ENCODE measurements at places on chromosomes 7 and 10. TPM values are rescaled to one million over a fixed set of nuclear protein-coding genes. Genes with fewer than 3 reads are reported as not detected.

Gene AUTS2
- total RNA-seq = 10.5 TPM

DNA sequence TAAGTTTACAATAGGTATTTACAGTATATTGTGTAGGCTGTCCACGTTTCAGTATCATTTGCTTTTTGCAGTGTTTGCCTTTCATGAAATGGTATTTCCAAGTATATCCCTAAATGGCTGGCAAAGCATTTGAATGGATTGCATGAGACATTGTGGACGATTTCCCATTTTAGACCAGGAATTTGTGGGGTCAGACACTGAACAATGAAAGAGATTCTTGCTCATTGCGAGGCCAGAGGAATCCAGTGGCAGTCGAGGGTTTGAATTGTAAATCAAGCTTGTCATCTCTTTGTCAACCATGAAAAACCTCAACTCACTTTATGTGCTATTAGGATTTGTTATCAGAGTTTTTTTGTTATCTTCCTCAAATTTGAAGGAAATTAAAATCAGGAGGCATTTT is 70.8 kb downstream of the CREB5 start:
- peaks cover 23% of the 10 kb centered on the region for H3K4me1 ChIP-seq
- H3K4me3 ChIP-seq = no peak overlapping the region
- no peaks in the 10 kb centered on the region for H3K36me3 ChIP-seq
- H3K27ac ChIP-seq = no peak overlapping the region
- DNase-seq = no peak

Gene CHST3
- 18.0 TPM for total RNA-seq

DNA sequence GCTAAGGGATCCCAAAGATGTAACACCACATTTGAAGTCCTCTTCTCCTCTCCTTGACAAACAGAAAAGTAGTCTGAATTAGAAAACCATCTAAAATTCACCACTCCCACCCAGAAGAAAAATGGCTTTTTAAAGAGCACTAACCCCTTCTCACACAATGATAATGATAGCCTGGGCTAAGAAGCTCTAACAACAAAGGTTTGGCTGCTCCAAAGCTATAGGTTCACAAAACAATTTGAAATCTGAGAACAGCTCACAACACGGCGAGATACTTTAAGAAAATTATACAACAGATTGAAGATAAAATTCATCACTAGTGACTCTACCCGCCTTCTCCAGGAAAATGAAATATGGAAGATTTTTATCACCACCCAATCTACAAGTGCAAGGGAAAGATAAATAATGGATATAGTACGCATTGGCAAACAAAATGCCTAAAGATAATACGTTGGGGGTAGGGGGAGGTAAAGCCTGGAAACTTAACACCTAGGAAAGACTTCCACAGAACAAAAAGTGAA is 7.4 kb downstream of the ITGB1 start:
- peak overlapping the region; percentile 15 for H3K27ac ChIP-seq
- H3K4me3 ChIP-seq = no peak overlapping the region
- DNase-seq = no peak
- no peaks in the 10 kb centered on the region for H3K27me3 ChIP-seq
- peaks cover 98% of the 10 kb centered on the region for H3K4me1 ChIP-seq

DNA sequence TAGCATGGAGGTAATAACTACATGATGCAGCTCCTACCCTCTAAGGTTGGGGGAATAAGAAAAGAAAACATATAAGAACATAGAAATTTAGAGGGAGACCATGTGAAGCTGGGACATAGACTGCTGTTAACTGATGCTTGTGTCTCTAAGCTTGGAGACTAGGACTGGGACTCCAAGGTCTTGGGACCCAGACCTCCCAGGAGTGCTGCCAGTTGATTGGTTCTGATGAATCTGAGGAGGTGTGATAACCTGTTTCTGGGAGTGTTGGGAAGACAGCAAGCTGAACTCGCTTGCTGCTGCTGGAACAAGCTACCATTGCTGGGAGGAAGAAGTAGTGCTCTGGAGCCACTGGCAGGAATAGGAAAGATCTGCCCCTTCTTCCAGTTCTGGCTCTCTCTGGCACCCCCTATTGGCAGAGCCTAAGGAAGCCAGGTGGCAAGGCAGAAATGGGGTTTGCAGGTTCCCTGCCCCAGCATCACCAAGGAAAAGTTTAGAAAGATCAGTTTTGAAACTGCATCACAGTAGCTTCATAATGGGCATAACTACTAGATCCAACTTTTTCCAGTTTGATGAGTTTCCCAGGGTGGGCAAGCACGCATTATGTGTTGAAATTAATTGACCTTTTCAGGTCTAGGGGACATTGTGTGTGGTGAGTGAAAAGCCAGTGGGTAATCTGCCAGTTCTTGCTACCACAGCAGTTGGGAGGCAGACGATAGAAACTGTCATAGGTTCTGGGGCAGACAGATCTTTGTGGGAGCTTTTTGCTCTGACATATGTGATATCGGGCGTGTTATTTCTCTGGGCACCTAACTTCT is 140.7 kb downstream of the SND1 start:
- peaks cover 23% of the 10 kb centered on the region for H3K4me1 ChIP-seq
- H3K27ac ChIP-seq = no peak overlapping the region
- H3K4me3 ChIP-seq = no peak overlapping the region
- H3K27me3 ChIP-seq = no peaks in the 10 kb centered on the region
- no peak for DNase-seq

Gene CNNM1
- 0.19 TPM for total RNA-seq

- H3K4me1 ChIP-seq = peaks cover 9% of the 10 kb centered on the region
- no peak overlapping the region for H3K4me3 ChIP-seq
- H3K27me3 ChIP-seq = no peaks in the 10 kb centered on the region
- no peak overlapping the region for H3K27ac ChIP-seq
Measured at GRCh38 chr7:115054478-115055065, 132.7 kb downstream of the MDFIC start.

Gene CTAGE8
- total RNA-seq = 0.08 TPM

DNA sequence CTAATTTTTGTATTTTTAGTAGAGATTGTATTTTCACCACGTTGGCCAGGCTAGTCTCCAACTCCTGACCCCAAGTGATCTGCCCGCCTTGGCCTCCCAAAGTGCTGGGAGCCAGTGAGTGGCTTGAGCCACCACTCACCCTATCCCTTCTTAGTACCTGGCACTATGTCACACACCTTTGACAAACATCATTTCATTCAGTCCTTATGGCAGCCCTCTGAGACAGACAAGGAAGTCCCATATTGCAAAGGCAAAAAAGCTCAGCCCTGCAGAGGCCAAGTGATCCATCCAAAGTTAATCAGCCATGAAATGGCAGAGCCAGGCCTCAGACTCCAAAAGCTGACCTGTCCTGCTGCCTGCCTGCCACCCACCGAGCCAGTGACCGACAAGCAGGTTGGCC is 39.9 kb upstream of the ECHDC3 start:
- no peak overlapping the region for H3K4me3 ChIP-seq
- H3K27ac ChIP-seq = no peak overlapping the region
- H3K4me1 ChIP-seq = no peaks in the 10 kb centered on the region

DNA sequence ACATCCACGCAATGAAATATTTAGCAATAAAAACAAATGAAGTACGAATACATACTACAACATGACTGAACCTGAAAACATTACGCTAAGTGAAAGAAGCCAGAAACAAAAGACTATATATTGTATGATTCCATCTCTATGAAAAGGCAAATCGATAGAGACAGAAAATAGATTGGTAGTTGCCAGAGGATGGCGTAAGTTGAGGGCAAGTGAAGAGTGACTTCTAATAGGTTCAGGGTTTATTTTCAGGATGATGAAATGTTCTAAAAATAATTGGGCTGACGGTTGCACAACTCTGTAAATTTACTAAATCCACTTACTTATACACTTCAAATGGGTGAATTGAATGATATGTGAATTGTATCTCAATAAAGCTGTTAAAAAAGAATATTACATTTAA is 39.5 kb upstream of the TECTB start:
- H3K36me3 ChIP-seq = no peaks in the 10 kb centered on the region
- no peak overlapping the region for H3K27ac ChIP-seq
- no peak overlapping the region for H3K4me3 ChIP-seq
- peaks cover 6% of the 10 kb centered on the region for H3K27me3 ChIP-seq
- H3K4me1 ChIP-seq = no peaks in the 10 kb centered on the region
- no peak for DNase-seq

Gene MYH16
- not detected for total RNA-seq

Gene OR6V1
- total RNA-seq = not detected

DNA sequence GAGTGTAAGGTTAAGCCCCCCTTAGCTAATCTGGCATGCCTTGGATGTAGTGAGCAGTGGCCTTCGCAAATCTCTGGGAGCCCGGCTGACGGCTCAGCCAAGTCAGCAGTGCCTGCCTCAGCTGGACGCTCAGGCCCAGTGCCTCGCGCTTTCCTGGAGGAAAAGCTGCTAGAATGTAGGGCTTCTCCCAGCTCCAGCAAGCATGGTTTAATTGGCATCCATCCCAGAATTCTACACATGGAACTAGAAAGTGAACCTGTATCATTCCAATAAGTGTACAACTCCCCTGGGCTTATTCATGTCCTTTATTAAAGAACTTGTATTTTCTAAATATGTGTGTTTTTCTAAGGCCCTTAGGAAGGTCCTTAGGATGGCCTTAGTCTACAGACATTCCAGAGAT is 287.8 kb upstream of the SHH start:
- H3K4me3 ChIP-seq = no peak overlapping the region
- no peak overlapping the region for H3K27ac ChIP-seq
- DNase-seq = no peak
- H3K27me3 ChIP-seq = peaks cover 55% of the 10 kb centered on the region

GRCh38 chr10:133528296-133528844 is 1.2 kb downstream of the CYP2E1 start:
- H3K36me3 ChIP-seq = no peaks in the 10 kb centered on the region
- H3K4me1 ChIP-seq = peaks cover 26% of the 10 kb centered on the region
- H3K4me3 ChIP-seq = peak overlapping the region; percentile 58
- H3K27me3 ChIP-seq = peaks cover 78% of the 10 kb centered on the region
- DNase-seq = no peak
- no peak overlapping the region for H3K27ac ChIP-seq

- H3K27ac ChIP-seq = peak overlapping the region; percentile 65
- H3K4me3 ChIP-seq = no peak overlapping the region
- peaks cover 87% of the 10 kb centered on the region for H3K4me1 ChIP-seq
Measured at GRCh38 chr10:44949127-44949802, 10.3 kb upstream of the RASSF4 start.

Gene POU6F2
- 0.44 TPM for total RNA-seq

DNA sequence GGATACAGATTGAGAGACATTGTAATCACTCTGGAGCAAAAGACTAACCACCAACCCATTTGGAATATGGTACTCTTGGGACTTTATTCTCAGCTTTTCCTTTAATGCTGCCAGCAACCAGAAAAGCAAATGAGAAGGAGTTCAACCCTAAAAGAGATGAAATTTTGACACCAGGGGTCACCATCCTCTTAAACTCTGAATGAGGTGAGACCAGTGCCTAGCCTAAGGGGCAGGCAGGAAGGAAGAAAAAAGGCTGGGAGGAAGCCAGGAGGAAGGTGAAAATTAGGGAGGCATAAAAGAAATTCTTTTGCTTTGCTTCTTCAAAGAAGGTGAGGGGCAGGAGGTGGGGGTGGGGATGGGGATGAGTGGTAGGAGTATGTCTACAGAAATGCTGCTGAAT is 135.8 kb downstream of the JAZF1 start:
- no peak for DNase-seq
- H3K4me1 ChIP-seq = no peaks in the 10 kb centered on the region
- H3K36me3 ChIP-seq = no peaks in the 10 kb centered on the region
- no peak overlapping the region for H3K4me3 ChIP-seq
- no peaks in the 10 kb centered on the region for H3K27me3 ChIP-seq

Gene ZNF853
- total RNA-seq = 15.0 TPM

GRCh38 chr10:62894156-62894555 is 78.0 kb upstream of the EGR2 start:
- H3K27ac ChIP-seq = no peak overlapping the region
- no peaks in the 10 kb centered on the region for H3K4me1 ChIP-seq
- no peak for DNase-seq
- no peak overlapping the region for H3K4me3 ChIP-seq
- H3K27me3 ChIP-seq = peaks cover 76% of the 10 kb centered on the region
- no peaks in the 10 kb centered on the region for H3K36me3 ChIP-seq

Gene CROT
- 8.8 TPM for total RNA-seq

Gene LIPJ
- total RNA-seq = not detected

DNA sequence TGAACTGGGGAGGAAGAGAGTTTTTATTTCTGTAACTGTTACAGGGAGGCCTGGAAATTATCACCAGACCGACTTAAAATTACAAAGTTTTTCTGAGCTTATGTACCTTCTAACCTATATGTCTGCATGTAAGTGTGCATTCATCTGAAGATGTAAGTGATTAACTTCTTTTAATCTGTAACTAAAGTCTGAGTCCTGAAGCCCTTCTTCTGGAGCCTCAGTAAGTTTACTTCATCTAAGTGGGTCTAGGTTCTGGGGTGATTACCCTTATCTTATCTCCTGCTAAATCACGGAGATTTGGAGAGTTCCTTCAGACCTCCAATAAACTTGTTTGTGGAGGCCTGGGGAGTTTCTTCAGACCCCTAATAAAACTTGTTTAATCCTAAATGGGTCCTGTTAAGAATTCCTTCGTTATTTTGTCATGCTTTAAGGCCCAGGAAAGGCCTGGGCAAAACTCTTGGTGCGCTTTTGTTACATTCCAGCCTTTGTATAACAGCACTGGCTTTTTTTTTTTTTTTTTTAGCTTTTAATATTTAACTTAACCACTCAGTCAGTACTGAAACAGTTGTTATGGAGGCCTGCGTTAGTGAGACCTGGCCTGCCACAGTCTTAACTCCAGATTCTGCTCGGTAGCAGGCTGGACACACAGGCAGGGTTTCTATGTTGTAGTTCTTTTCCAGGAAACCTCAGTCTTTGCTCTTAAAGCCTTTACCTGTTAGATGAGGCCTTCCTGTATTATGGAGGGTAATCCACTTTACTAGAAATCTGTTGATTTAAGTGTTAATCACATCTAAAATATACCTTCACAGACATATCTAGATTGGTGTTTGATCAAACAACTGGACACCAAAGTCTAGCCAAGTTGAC is 33.0 kb downstream of the TPST1 start:
- H3K27ac ChIP-seq = no peak overlapping the region
- H3K4me1 ChIP-seq = no peaks in the 10 kb centered on the region
- H3K27me3 ChIP-seq = no peaks in the 10 kb centered on the region
- DNase-seq = no peak

Gene NEUROD6
- total RNA-seq = not detected

DNA sequence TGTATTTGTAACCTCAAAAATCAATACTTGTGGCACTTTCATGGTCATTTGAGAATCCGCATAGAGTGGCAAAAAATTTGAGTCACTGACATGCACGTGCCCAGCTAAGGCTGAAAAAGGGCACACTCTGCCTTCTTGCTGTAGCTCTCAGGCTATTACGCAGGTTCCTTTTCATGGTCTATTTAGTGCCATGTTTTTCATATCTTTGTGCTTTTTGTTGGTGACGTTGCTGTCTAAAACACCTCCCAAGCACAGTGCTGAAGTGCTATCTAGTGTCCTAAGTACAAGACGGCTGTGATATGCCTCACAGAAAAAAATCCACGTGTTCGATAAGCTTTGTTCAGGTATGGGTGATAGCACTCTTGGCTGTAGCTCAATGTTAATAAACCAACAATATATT is 50.9 kb downstream of the CREB3L2 start:
- no peak overlapping the region for H3K27ac ChIP-seq
- no peak for DNase-seq
- H3K4me3 ChIP-seq = no peak overlapping the region
- no peaks in the 10 kb centered on the region for H3K27me3 ChIP-seq

GRCh38 chr10:103493916-103494877 is 692 bp downstream of the NEURL1 start:
- H3K27me3 ChIP-seq = peaks cover 65% of the 10 kb centered on the region
- no peak for DNase-seq
- H3K36me3 ChIP-seq = no peaks in the 10 kb centered on the region

All from left ventricle myocardium inferior (tissue), 1 donor.